ENCODE measurements at places on chromosomes 1 and 21. TPM values are rescaled to one million over a fixed set of nuclear protein-coding genes. Genes with fewer than 3 reads are reported as not detected.

RGS13 gene
- total RNA-seq: 0.34 TPM

LCE1E gene
- 14.2 TPM for total RNA-seq

EYA3 gene
- 15.4 TPM for total RNA-seq

AVPR1B gene
- total RNA-seq: not detected

SPRR1A gene
- total RNA-seq: 66.5 TPM

EFNA1 gene
- total RNA-seq: 112 TPM

NBPF6 gene
- total RNA-seq: not detected

THEM5 gene
- 65.7 TPM for total RNA-seq

C1QB gene
- total RNA-seq: 14.5 TPM

NCF2 gene
- 16.9 TPM for total RNA-seq

NKAIN1 gene
- total RNA-seq: 1.1 TPM
